MG63 (cell line): ENCODE measurements at places on chromosomes 2 and 18. TPM values are rescaled to one million over a fixed set of nuclear protein-coding genes. Genes with fewer than 3 reads are reported as not detected.

GRCh38 chr2:234847364-234847635 is 104.5 kb upstream of the SH3BP4 start:
- DNase-seq = no peak

DNA sequence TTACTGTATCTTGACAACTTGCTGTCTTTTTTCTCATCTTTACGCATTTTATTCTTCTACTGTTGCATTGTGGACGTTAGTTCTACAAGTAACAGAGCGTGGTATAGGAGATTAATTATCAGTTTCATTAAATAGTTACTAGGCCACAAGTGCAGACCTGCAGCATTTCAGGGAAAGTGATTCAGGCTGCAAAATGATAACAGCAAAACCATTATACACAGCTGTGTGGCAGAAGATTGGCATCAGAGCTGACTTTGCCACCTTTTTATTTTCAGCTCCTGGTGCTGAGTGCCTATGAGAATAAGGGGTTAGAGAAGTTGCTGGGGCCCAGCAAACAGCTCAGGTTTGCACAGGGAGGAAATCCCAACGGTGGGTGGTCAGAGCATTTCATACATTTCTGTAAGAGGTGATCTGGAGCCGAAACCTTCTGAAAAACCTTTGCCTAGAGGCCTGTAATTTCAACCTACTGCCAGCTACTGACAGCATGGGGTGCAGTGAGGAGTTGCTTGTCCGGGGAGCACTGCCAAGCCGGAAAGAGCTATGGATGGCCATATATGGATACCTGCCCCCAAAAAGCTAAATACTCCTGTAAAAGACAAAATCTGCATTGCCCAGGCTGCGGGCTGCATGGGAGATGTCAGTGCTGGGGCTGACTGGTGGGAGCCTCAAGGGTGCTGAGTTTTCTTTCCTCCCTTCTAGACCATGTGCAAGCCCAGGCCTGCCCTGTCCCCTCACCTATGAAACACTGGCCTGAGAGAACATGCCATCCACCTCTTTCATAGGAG is 2.7 kb upstream of the CCBE1 start:
- no peak for DNase-seq

FOSL2 gene
- total RNA-seq = 32.7 and 46.9 TPM in 2 replicates

DNA sequence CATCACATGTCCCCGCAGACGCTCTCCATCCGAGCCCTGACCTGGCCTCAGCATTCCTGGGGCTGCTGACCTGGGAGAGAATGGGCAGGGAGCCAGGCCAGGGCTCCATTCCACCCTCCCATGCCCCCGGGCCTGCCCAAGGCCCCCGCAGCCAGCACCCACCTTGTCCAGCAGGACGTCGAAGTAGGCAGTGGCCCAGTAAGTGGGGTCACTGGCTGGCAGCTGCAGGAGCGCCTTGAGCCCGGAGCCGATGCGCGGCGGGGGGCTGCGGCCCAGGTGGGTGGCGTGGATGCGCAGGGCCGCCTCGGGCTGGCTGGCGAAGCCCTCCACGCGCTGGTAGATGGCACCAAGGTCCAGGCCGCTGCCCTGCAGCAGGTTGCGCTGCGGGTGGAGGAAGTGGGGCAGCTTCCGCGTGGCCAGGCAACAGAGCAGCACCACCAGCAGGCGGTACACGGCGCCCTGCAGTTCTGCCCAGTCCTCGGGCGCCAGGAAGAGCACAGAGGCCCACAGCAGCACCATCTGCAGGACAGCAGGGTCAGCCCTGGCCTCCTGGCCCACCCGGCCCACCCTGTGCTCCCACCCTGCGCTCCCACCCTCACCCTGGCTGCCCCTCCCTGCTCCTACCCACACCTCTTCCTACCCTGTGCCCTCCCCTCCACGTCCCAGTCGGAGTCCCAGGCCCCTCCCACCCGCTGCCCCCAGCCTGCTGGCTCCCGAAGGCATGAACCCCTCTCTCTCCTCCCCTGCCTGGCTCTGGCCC is 7.6 kb downstream of the MAB21L4 start:
- DNase-seq = no peak
